ENCODE measurements at places on chromosomes 2 and 18. TPM values are rescaled to one million over a fixed set of nuclear protein-coding genes. Genes with fewer than 3 reads are reported as not detected.

TTN gene
- total RNA-seq = under 0.01 TPM

CXCR2 gene
- not detected for total RNA-seq

PLA2R1 gene
- total RNA-seq = 4.5 TPM

MYCN gene
- not detected for total RNA-seq

CLEC4F gene
- not detected for total RNA-seq

ACADL gene
- not detected for total RNA-seq

GAD1 gene
- 2.1 TPM for total RNA-seq

LCT gene
- 0.04 TPM for total RNA-seq

ZC3H6 gene
- 1.1 TPM for total RNA-seq

CIAO1 gene
- 78.2 TPM for total RNA-seq

PSMA8 gene
- total RNA-seq = not detected

ZNF521 gene
- total RNA-seq = not detected

ESCO1 gene
- total RNA-seq = 10.0 TPM

CETN1 gene
- total RNA-seq = not detected

KIAA2012 gene
- total RNA-seq = not detected

FOXD4L1 gene
- total RNA-seq = not detected

CELF4 gene
- total RNA-seq = not detected

GCC2 gene
- total RNA-seq = 4.1 TPM

TCF23 gene
- total RNA-seq = not detected

NUP35 gene
- total RNA-seq = 14.1 TPM

HOXD12 gene
- not detected for total RNA-seq

GAREM1 gene
- 3.4 TPM for total RNA-seq

GRHL1 gene
- 10.1 TPM for total RNA-seq

CTLA4 gene
- total RNA-seq = not detected
